ENCODE measurements at places on chromosomes 5 and 9.

GRCh38 chr5:92874790-92875189 is 706.2 kb downstream of the NR2F1-AS1 start:
- no peak for DNase-seq

- no peak for DNase-seq
These were observed 141.7 kb upstream of the STK32A start for GRCh38 chr5:147093138-147093537.

- no peak for DNase-seq
These were observed 9.1 kb downstream of the NEK6 start for GRCh38 chr9:124266826-124267201.

DNA sequence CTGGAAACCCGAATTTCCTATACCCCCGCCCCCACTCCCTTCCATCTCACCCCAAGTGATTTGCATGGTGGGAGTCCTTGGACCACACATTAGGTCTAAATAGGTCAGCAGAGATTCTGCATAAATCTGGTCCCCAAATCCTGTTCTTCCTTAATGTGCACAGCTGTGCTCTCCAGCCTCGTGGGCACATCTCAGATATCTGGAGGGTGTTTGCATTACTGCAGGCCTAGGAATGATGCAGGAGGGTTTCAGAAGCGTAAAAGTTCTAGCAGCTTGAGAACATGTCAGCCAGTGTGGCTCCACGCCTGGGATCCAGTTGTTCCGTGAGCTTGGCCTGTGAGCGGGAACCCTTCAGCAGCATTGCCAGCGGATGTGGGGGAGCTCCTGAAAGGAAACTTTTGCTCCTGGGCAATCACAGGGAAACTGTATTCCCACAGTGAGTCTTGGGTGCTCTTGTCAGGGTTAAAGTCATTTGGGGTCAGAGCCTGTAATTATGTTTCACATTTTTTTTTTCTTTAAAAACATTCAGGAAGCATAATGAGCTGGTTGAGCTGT is 12.9 kb downstream of the ARHGAP26 start:
- no peak for DNase-seq

- DNase-seq: no peak
These were observed 29.7 kb upstream of the NRG2 start for GRCh38 chr5:140072812-140073211.
